ENCODE measurements at places on chromosomes 12 and 14. TPM values are rescaled to one million over a fixed set of nuclear protein-coding genes. Genes with fewer than 3 reads are reported as not detected.

DNA sequence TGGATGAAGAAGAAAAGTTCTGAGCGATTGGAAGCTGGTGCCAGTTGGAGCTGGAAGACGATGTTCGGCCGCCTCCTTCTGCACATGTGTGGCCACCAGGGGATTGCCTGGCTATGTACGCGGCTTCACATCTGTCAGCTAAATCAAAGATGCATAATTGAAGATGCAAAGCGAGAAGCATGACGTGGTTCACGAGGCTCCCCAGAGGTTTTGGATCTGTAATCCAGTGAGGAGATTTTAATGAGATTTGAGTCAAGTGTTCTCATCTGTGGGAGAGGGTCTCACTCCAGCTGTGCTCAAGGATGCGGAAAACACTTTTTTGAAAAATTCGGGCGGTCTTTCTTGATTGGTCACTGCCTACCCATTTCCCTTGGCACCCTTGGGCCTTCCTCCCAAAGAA is 94.6 kb downstream of the PAX9 start:
- no peak overlapping the region for H3K27ac ChIP-seq
- H3K27me3 ChIP-seq: no peaks in the 10 kb centered on the region
- H3K4me1 ChIP-seq: no peaks in the 10 kb centered on the region
- no peak overlapping the region for H3K4me3 ChIP-seq
- no peaks in the 10 kb centered on the region for H3K36me3 ChIP-seq

- H3K4me3 ChIP-seq: no peak overlapping the region
- H3K4me1 ChIP-seq: no peaks in the 10 kb centered on the region
- H3K27ac ChIP-seq: no peak overlapping the region
Measured at GRCh38 chr12:30108666-30109065, 324.9 kb upstream of the TMTC1 start.

DNA sequence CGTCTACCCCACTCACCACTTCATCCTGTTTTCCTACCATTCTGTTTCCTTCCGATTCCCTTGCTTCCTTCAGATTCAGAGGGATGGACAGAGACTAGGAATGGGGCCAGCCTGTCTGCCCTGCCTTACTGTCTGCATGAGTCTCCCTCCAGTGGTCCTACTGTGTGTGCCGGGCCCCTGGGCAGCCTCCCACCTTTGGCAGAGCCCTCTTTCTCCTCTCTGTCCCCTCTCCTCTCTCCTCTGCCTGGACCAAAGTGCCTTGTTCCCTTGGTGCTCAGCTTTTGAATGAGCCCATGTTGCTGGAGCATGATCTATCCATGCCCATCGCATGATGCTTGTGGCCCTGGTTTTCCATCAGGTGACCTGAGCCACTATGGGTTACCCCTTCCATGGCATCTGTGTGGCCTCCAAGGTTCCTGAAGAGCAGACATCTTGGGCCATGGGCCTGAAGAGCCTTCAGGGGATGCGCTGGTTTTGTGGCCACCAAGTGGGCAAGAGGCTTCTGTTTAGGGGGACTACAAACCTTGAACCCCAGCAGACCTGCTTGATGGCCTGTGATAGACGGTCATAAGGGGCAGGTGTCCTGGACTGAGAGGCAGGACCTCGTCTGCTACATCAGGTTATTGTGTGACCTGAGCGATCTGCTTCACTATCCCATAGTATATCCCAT is 54.2 kb upstream of the BCL11B start:
- H3K4me1 ChIP-seq: no peaks in the 10 kb centered on the region
- H3K36me3 ChIP-seq: no peaks in the 10 kb centered on the region
- H3K27ac ChIP-seq: no peak overlapping the region
- no peak overlapping the region for H3K4me3 ChIP-seq
- no peak for DNase-seq
- no peaks in the 10 kb centered on the region for H3K27me3 ChIP-seq

DNA sequence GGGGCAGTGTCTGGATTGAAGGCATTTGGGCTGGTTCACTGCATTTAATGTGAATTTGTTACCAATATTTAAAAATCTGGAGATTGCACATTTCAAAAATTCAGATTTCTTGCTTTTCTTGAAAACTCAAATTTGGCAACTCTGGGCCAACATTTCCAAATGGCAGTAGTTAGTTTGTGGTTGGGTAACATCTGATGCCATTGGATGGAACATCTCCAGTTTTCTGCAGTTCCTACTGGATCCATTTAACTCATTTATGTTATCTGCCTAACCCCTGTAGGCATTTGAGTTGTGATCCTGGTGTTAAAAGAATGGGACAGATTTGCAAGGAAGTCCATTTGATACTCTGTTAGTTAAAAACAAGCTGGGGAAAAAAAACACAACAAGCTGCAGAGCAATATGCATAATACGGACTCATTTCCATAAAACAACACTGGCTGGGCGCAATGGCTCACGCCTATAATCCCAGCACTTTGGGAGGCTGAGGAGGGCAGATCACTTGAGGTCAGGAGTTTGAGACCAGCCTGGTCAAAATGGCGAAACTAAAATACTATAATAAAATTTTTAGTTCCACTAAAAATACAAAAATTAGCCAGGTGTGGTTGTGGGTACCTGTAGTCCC is 7.9 kb downstream of the EIF2B2 start:
- peaks cover 9% of the 10 kb centered on the region for H3K36me3 ChIP-seq
- H3K4me1 ChIP-seq: peaks cover 9% of the 10 kb centered on the region
- no peak for DNase-seq
- no peaks in the 10 kb centered on the region for H3K27me3 ChIP-seq
- H3K27ac ChIP-seq: no peak overlapping the region

- peaks cover 4% of the 10 kb centered on the region for H3K36me3 ChIP-seq
- no peak overlapping the region for H3K27ac ChIP-seq
- H3K4me3 ChIP-seq: no peak overlapping the region
- no peaks in the 10 kb centered on the region for H3K4me1 ChIP-seq
- H3K27me3 ChIP-seq: no peaks in the 10 kb centered on the region
- DNase-seq: peak; percentile 14
Measured at GRCh38 chr12:105167346-105167745, 59.8 kb downstream of the WASHC4 start.

DNA sequence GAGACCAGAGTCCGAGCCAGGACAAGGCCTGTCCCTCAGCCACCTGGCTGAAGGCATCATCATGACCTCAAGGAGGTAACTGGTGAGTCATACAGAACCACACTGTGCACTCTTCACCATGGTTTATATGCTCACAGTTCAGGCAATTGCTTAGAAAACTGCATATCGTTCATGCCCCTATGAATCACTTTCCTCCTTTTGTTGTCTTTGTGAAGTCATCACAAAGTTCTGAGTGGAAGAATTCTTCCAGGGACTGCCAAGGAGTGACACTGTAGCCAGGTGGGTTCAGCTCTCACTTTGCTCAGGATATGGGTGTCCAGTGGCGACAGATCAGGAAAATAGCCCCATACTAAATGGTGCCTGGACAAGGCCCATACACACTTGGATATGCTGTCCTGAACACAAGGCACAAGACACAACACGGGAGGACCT is 92.5 kb downstream of the DPF3 start:
- peaks cover 10% of the 10 kb centered on the region for H3K4me1 ChIP-seq
- H3K36me3 ChIP-seq: no peaks in the 10 kb centered on the region
- H3K4me3 ChIP-seq: no peak overlapping the region
- no peaks in the 10 kb centered on the region for H3K27me3 ChIP-seq

- peak; percentile 85 for DNase-seq
- no peaks in the 10 kb centered on the region for H3K27me3 ChIP-seq
- H3K4me3 ChIP-seq: no peak overlapping the region
- H3K4me1 ChIP-seq: no peaks in the 10 kb centered on the region
- no peaks in the 10 kb centered on the region for H3K36me3 ChIP-seq
Measured at GRCh38 chr12:68538726-68539614, 71.7 kb upstream of the RAP1B start.

DNA sequence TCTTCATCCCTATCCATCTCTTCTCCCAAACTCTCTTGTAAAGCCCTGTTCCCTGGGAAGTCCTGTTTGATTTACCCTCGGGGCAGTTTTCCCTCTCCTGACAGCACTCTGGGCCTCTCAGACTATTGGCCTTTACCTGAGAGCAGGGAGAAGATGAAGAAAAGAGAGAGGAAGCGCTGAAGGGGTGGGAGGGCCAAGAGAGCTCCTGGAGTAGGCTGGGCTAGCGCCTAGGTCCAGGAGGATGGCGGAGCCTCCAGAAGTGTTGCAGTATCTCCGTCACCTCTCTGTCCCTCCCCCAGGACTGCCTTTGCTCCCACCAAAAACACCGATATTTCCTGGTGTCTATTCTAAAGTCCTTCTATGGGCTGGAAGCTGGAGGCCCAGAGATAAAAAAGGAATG is 5.7 kb upstream of the IGFBP6 start:
- no peak for DNase-seq
- peaks cover 5% of the 10 kb centered on the region for H3K4me1 ChIP-seq
- no peak overlapping the region for H3K4me3 ChIP-seq
- no peak overlapping the region for H3K27ac ChIP-seq
- no peaks in the 10 kb centered on the region for H3K27me3 ChIP-seq

GRCh38 chr12:124588751-124589267 is 21.4 kb upstream of the NCOR2 start:
- peak; percentile 87 for DNase-seq
- H3K36me3 ChIP-seq: no peaks in the 10 kb centered on the region
- H3K27me3 ChIP-seq: no peaks in the 10 kb centered on the region
- H3K4me1 ChIP-seq: peaks cover 3% of the 10 kb centered on the region
- H3K27ac ChIP-seq: no peak overlapping the region

DNA sequence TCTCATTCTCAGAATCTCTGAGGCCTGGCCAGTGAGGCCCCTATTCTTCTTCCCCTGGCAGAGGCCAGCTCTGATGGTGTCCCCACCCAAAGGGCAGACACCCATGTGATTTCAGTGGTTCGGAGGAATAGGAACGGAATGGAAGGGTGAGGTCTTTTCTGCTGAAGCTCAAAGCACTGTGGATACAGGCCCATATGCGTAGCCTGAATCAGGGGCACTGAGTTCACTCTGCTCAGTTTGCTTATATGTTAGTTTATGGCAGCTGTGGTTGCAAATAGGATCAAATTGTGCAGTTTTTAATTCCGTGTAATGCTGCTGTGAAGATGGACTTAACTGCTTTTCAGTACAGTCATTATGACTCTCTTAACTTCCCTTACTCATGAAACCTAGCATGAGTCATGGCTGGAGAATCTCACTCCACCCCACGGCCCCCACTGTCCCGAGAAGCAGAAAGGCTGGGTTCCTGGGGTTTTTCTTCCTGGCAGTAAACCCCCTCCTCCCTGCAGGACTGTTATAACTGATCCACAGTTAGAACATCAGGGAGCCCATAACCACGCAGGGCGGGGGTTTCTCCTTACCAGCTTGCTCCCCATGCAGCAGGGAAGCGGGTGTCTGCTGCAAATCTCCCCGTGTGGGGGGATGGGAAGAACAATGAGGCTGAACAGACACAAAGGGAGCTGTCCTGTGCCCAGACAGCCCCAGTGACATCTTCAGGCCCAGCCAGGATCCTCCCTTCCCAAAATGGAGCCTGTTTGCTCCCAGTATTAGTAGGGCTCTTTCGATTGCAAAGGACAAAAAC is 122.7 kb downstream of the SLC38A6 start:
- H3K36me3 ChIP-seq: no peaks in the 10 kb centered on the region
- DNase-seq: peak; percentile 99
- peak overlapping the region; percentile 90 for H3K27ac ChIP-seq
- H3K4me3 ChIP-seq: no peak overlapping the region
- H3K27me3 ChIP-seq: no peaks in the 10 kb centered on the region

GRCh38 chr14:66117600-66117999 is 368.6 kb upstream of the CCDC196 start:
- H3K27me3 ChIP-seq: no peaks in the 10 kb centered on the region
- H3K4me1 ChIP-seq: no peaks in the 10 kb centered on the region
- no peak overlapping the region for H3K27ac ChIP-seq
- H3K36me3 ChIP-seq: no peaks in the 10 kb centered on the region

- H3K27me3 ChIP-seq: no peaks in the 10 kb centered on the region
- no peak overlapping the region for H3K4me3 ChIP-seq
- H3K4me1 ChIP-seq: no peaks in the 10 kb centered on the region
Measured at GRCh38 chr12:39372929-39373328, 70.0 kb downstream of the KIF21A start.

DNA sequence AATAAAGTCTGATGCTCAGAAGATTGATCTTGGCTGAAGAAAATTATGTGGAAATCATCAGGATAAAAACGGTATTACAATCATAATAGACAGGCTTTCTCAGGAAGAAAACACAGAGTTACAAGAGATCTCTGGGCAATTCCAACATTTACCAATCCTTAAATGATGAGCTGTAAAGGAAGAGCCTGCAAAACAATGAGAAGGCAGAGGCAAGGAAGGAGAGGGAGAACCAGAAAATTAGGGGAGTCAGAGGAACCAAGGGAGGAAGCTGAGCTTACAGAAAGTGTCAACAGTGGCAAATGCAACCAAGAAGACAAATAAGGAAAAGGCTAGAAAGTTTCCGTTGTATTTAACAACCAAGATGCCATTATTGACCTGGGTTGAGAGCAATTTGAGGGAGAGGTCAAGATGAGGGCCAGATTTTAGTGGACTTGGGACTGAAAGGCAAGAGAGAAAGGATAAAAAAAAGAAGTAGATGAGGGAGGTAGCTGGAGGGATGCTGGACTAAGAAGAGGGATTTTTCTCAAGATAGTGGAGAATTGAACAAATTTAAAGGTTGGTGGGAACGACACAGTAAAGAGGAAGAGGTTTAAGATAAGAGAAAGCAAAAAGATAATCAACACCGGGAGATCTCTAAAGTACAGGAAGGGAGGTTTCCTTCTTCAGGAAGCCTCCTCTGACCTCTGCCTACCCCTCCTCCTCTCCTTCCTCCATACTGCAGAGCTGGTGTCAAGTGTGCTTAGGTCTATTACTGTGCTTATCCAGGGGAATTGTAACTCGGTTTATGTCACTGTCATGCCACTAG is 116.9 kb downstream of the DUSP6 start:
- H3K4me3 ChIP-seq: no peak overlapping the region
- DNase-seq: no peak
- H3K27me3 ChIP-seq: no peaks in the 10 kb centered on the region
- no peaks in the 10 kb centered on the region for H3K4me1 ChIP-seq
- no peaks in the 10 kb centered on the region for H3K36me3 ChIP-seq

- H3K4me3 ChIP-seq: no peak overlapping the region
- no peaks in the 10 kb centered on the region for H3K27me3 ChIP-seq
- DNase-seq: peak; percentile 93
- no peak overlapping the region for H3K27ac ChIP-seq
- H3K4me1 ChIP-seq: peaks cover 2% of the 10 kb centered on the region
Measured at GRCh38 chr14:51014086-51014485, 69.8 kb upstream of the PYGL start.

GRCh38 chr12:1803736-1804135 is 16.6 kb upstream of the LRTM2 start:
- no peak for DNase-seq
- H3K27ac ChIP-seq: no peak overlapping the region
- H3K27me3 ChIP-seq: no peaks in the 10 kb centered on the region
- H3K36me3 ChIP-seq: no peaks in the 10 kb centered on the region
- H3K4me1 ChIP-seq: peaks cover 6% of the 10 kb centered on the region

The ATXN3 gene
- 63.3 TPM for total RNA-seq

The KRT74 gene
- not detected for total RNA-seq

The PUS1 gene
- 7.2 TPM for total RNA-seq

The PRKD1 gene
- total RNA-seq: 15.9 TPM

The RAD9B gene
- 0.77 TPM for total RNA-seq

The FAIM2 gene
- total RNA-seq: 3.6 TPM

The FGD4 gene
- total RNA-seq: 2.3 TPM

The TEDC1 gene
- 1.0 TPM for total RNA-seq

The SAMD15 gene
- 0.33 TPM for total RNA-seq

The ESYT1 gene
- total RNA-seq: 261 TPM

The GALNT8 gene
- under 0.01 TPM for total RNA-seq

The RPL10L gene
- not detected for total RNA-seq

Measured in fibroblast of lung (primary cell).